ENCODE measurements at places on chromosomes 12 and 14. TPM values are rescaled to one million over a fixed set of nuclear protein-coding genes. Genes with fewer than 3 reads are reported as not detected.

The RPS6KL1 gene
- polyA plus RNA-seq: not detected

The ACSM4 gene
- polyA plus RNA-seq: not detected

- no peak for DNase-seq
- no peaks in the 10 kb centered on the region for H3K36me3 ChIP-seq
Observed at GRCh38 chr14:23359167-23359626, 5.8 kb downstream of the EFS start.

DNA sequence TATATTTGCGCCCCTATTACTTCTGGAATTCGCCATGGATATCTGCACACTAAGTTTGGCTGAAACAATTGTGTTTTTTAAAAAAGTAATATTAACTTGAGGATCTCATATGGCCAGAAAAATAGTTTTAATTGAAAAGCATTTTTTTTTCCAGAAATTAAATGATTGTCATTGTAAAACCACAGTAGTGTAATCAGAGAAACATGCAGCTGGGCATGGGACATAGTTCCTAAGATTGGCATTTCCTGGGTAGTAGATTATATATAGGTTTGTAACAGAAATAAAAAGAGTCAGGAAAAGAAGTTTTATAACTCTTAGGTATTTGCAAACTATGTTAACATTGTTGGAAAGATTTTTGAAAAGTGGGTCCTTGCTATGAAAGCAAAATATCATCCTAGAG, 17.6 kb downstream of the SSPN start:
- peaks cover 10% of the 10 kb centered on the region for H3K27me3 ChIP-seq
- H3K27ac ChIP-seq: no peak overlapping the region
- no peak for DNase-seq
- no peak overlapping the region for H3K4me3 ChIP-seq

DNA sequence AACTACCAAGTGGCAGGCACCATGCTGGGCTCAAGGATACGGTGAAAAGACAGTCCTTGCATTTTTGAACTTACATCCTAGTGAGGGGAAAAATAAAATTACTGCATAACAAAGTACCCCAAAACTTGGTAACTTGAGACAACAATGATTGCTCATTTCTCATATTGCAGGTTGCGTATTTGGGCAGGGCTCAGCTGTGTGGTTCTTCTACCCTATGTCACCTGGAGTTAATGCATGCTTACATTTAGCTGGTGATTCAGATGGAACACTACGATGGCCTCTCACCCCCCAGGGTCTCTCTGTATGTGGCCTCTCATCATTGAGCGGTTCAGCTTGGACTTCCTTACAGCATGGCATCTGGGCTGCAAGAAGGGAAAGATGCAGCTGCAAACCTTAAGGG, 60.7 kb upstream of the RBM19 start:
- no peak overlapping the region for H3K27ac ChIP-seq
- no peak for DNase-seq
- H3K4me1 ChIP-seq: no peaks in the 10 kb centered on the region
- H3K36me3 ChIP-seq: peaks cover 4% of the 10 kb centered on the region
- H3K27me3 ChIP-seq: peaks cover 27% of the 10 kb centered on the region
- H3K4me3 ChIP-seq: no peak overlapping the region

DNA sequence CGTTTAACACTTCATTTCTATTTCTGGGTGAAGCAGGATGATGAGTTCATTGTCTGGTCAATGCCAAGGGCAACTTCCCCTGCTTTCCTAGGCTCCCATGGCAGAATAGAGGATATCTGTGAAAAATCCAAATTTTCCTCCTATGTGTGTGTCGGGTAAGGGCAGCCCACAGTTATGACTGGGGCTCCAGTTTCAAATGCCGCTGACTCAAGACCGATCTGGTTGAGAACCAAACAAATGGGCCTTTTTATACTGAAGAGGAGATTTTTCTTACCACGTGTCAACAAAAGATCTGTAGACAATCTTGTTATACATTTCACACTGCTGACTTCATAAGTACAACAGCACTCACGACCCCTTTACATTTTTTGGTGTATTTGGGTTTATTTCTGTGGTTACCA, 120.8 kb downstream of the CHST11 start:
- H3K27me3 ChIP-seq: no peaks in the 10 kb centered on the region
- H3K36me3 ChIP-seq: peaks cover 6% of the 10 kb centered on the region
- H3K27ac ChIP-seq: peak overlapping the region; percentile 85
- H3K4me3 ChIP-seq: no peak overlapping the region

DNA sequence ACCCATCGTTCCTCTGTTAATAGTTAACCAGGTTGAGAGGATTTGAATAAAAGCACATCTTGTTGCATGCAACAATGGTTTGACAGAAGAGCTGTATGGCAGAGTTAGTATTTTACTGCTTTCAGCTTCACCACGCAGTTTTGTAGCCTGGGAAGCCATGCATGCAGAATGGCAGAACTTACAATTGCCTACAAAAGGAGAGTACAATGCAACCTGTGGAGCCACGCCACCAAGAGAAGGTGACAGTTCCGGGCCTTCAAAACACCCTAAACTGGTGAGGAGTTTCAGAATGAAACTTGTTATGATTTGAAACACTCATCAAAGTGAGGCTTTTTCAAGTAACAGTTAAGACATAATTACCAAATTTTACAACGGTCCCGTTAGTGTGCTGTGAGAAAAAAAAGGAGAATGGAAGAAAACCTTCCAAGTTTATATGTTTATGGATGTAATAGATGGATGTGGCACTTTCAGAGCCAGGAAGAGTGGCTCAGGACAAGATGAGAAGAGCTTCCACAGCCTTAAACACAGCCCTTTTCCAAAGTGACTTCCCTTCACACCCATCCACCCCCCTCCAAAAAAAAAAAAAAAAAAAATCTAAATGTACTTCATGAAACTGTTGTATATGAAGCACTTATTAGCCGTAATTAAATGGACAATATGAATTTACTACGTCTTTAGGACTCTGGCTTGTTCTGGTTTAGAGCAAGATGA, 158.7 kb downstream of the EGLN3 start:
- DNase-seq: no peak
- peaks cover 39% of the 10 kb centered on the region for H3K27me3 ChIP-seq
- H3K27ac ChIP-seq: no peak overlapping the region
- no peak overlapping the region for H3K4me3 ChIP-seq
- H3K36me3 ChIP-seq: no peaks in the 10 kb centered on the region

The KRT7 gene
- polyA plus RNA-seq: not detected

The TPH2 gene
- not detected for polyA plus RNA-seq

DNA sequence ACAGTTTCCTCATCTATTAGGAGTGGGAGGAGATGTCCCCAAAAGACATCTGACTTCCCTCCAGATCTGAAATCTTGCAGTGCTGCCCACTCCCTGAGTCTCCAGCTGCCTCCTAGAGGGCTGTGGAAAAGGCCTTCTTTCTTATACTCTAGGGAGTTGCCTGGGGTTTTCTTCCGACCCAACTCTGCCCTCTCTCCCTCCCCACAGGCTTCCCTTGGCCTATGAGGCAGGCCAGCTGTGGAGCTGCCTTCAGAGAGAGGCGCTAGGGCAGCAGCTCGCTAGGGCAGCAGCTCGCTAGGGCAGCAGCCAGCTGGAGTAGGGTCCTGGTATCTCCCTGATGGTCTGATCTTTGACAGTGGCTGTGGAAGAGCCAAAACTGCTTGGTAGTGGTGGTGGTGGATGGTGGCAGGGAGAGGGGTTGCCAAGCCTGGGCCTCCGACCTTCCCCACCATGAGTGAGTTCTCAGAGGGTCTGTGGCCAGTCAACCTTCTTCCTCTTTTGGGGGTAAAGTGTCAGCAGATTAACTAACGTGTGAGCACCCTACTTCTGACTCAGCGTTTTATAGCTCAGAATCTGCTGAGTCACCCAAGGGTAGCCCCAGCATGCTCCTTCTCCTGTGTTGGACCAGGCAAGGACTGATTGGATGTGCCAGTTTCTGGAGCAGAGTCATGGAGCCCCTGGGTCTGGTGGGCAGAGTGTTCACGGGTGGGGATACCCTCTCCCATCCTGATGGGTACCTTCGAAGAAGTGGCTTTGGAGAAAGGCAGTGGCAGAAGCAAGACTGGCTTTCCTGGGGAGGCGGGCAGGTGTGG, 2.3 kb downstream of the SLC48A1 start:
- no peaks in the 10 kb centered on the region for H3K27me3 ChIP-seq

The CCDC177 gene
- not detected for polyA plus RNA-seq

- no peaks in the 10 kb centered on the region for H3K27me3 ChIP-seq
- no peaks in the 10 kb centered on the region for H3K36me3 ChIP-seq
- H3K27ac ChIP-seq: no peak overlapping the region
- DNase-seq: no peak
Observed at GRCh38 chr14:50263321-50263720, 31.9 kb upstream of the SOS2 start.

DNA sequence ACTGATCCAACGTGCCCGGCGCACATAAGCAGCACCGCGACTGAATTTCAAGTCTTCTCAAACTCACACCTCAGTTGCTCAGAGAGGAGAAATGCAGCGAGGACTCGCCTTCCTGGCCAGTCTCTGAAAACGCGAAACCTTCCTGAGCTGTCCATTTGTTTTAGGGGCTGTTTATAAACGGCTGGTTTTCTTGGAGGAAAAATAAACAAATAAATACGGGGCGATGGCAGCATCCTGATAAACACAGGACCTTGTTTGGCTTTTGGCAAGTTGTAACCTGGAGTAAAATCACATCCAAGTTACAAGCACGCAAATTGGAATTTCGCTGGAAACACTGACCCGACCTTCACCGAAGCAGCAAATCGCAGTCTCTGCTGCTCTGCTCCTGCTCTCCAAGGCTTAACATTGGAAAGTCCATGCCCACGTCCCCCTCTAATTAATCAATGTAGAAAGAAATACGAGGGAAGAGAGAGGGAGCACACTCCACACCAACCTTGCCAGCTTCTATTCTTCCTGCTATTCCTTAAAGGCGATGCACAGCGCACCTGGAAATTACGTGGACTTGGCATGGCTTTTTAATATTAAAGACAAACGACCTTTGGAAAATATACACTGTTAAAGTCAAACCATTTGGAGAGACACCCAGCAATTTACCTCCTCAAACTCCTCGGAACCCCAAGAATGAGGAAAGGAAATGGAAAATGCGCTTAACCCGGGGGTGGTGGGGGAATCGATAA, 248.8 kb downstream of the APAF1 start:
- no peak overlapping the region for H3K4me3 ChIP-seq
- no peaks in the 10 kb centered on the region for H3K36me3 ChIP-seq
- no peak overlapping the region for H3K27ac ChIP-seq

The HVCN1 gene
- polyA plus RNA-seq: 813 TPM

DNA sequence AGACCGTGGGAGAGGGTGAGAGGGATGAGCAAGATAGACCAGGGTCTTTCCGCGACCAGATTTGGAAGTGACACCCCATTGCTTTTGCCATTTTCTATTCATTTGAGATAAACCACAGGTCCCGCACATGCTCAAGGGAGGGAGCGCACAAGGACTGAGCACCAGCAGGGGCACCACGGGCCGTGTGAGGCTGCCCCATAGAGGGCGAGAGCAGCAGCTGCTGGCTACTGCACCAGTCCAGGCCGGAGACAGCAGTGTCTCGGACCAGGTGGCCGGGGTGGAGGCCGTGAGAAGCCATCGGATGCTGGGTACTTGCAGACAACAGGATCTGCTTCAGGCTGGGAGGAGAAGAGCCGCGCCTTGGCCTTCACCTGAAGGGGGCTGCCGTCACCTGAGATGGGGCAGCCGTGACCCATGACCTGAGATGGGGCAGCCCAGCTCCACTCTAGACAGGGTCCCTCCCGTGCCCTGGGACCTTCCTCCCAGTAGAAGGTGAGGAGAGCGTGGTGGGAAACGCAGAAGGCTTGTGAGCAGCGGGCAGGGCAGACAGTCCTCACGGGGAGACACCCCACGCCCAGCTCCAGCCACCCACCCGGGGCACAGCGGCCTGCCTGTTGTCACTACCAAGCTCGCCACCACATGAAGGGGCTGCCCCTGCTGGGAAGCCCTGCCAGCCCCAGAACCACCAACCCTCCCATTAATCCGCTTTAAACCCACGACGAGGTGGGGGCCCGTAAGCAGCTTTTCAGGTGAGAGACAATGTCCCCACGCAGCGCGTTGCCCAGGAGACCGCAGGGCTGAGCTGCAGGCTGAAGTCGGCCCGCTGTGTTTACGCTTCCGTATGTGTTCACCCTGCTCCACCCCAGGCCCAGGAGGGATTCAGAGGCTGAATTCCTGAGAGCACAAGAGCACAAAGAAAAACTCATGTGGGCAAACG, 61.7 kb upstream of the FBRSL1 start:
- H3K27ac ChIP-seq: peak overlapping the region; percentile 96
- no peaks in the 10 kb centered on the region for H3K36me3 ChIP-seq
- H3K4me3 ChIP-seq: peak overlapping the region; percentile 84
- H3K4me1 ChIP-seq: peaks cover 27% of the 10 kb centered on the region
- DNase-seq: peak; percentile 38

DNA sequence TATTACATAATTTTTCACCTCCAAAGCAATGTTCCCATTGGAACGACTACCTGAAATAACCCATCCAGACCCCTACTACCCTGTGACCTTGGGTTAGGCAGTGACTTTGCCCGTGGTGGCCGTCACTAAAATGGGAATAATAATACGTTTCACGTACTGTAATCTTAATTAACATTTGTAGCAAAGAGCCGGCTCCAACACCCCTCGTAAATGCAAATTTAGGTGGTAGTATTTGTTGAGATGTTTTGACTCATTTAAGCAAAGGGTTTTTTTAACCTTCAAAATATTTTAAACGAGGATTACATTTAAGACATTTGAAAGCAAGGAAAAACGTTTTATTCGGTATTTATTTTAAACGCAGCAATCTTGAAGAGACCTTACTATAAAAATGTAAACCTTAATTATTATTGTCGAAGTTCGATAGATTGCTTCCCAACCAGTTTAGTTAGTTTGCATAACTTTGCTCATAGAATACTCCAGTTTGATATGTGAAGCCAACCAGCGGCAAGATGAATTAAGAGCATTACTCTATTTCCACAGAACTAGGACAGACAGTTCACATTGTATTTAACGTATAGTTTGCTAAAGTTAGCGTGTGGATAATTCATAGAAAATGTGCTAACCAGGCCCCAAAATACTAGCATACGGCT, 1.4 kb upstream of the ARID2 start:
- H3K4me3 ChIP-seq: peak overlapping the region; percentile 95
- no peak for DNase-seq
- no peaks in the 10 kb centered on the region for H3K27me3 ChIP-seq
- peaks cover 3% of the 10 kb centered on the region for H3K36me3 ChIP-seq
- peaks cover 39% of the 10 kb centered on the region for H3K4me1 ChIP-seq

The PRH2 gene
- not detected for polyA plus RNA-seq

- H3K27ac ChIP-seq: peak overlapping the region; percentile 98
- DNase-seq: no peak
- H3K36me3 ChIP-seq: peaks cover 13% of the 10 kb centered on the region
Observed at GRCh38 chr14:71363946-71364925, 457.0 kb downstream of the PCNX1 start.

Measured in naive B cell (primary cell).